ENCODE measurements at places on chromosomes 7 and 10.

GRCh38 chr7:22146961-22147512, 201.3 kb upstream of the CDCA7L start:
- DNase-seq, result peak; percentile 37

GRCh38 chr7:98418636-98419315, 17.9 kb upstream of the BAIAP2L1 start:
- DNase-seq, result peak; percentile 94

DNA sequence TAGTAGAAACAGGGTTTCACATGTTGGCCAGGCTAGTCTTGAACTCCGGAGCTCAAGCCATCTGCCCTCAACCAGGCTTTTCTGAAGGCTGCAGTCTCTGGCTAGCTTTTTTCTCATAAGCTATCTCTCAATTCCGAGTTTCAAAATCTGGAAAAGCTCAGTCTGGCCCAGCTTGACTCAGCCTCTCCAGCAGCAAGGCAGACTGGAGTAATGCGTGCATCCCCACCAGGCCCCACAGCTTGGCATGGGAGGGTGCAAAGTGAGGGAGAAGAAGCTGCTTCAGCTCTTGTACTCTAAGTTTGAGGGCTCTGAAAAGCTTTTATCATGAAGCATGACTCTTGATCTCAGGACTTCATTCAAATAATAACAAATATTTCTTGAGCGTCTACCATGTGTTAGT, 4.8 kb downstream of the DHTKD1 start:
- DNase-seq, result no peak

DNA sequence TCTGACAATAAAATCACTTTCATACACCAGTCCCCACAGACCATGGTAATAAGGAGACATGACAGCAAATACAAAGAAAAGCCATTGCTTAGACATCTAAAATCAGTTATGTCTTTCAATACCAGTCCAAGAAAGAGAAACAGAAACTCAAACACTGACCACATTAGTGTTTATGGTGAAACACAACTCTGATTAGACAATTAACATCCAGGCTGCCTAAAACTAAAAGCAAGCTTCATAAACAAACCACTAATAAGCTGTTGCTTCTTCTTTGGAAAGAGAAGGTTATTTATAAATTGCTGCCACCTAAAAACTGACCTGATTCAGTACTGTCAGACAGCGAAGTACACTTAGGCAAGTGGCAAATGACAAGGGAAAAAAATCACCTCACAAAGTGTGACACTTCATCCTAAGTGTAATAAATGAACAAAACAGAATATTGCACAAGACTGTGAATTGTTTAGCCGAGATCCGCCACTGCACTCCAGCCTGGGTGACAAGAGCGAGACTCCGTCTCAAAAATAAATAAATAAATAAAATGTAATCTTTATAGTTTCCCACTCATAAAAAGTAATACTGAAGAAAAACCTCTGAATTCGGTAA, 277.4 kb downstream of the PARD3 start:
- no peak for DNase-seq

- DNase-seq, result no peak
Observed at GRCh38 chr10:10774416-10774815, 243.3 kb upstream of the CELF2 start.

- peak; percentile 48 for DNase-seq
Observed at GRCh38 chr7:108103558-108104298, 26.4 kb downstream of the LAMB4 start.

DNA sequence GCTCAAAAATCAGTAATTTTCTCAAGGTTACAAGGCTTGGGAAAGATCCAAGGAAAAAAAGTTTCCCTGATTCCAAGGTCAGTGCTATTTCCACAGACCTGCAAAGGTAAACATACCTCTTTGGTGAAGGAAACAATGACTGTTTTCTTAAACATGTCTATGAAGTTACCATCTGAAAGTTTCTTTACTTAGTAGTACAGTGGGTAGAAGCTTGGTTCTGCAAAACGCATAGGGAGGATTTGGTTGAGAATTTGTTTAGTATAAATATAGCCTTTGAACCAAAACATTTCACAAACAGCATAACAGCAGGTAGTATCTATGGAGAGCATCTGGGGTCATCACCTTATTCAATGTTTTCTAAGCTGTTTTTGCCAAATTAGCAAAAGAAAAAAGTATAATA, 169.6 kb downstream of the CCSER2 start:
- DNase-seq, result no peak

Data from fibroblast of the aortic adventitia (primary cell).